ENCODE measurements at places on chromosomes 16 and 17.

GRCh38 chr16:79097771-79098170, 502.8 kb downstream of the MAF start:
- DNase-seq: no peak

DNA sequence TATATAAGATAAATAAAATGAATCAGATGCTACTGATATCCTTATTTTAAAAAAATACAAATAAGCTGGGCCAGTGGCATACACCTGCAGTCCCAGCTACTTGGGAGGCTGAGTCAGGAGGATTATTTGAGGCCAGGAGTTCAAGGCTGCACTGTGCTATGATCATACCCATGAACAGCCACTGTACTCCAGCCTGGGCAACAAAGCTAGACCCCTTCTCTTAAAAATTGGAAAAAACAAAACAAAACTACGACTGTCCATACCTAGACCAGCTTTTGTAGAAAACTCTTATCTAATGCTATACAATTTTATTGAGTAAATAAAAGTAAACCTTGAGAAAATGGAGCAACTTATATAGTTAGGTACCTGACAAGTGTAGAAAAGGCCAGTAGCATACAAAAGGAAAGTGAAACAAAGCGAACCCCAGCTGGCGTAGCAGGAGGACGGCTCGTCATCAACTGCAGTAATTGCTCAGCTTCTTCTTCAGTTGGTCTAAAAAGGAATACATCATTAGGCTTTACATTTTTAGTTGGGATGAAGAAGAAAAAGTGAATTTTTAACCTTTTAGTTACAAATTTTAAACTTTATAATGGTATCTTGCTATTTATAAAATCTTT, 23.6 kb downstream of the INTS2 start:
- DNase-seq: no peak

GRCh38 chr17:75850928-75851692, 4.0 kb downstream of the WBP2 start:
- no peak for DNase-seq

GRCh38 chr17:28855336-28855679, 492 bp downstream of the ERAL1 start:
- no peak for DNase-seq

DNA sequence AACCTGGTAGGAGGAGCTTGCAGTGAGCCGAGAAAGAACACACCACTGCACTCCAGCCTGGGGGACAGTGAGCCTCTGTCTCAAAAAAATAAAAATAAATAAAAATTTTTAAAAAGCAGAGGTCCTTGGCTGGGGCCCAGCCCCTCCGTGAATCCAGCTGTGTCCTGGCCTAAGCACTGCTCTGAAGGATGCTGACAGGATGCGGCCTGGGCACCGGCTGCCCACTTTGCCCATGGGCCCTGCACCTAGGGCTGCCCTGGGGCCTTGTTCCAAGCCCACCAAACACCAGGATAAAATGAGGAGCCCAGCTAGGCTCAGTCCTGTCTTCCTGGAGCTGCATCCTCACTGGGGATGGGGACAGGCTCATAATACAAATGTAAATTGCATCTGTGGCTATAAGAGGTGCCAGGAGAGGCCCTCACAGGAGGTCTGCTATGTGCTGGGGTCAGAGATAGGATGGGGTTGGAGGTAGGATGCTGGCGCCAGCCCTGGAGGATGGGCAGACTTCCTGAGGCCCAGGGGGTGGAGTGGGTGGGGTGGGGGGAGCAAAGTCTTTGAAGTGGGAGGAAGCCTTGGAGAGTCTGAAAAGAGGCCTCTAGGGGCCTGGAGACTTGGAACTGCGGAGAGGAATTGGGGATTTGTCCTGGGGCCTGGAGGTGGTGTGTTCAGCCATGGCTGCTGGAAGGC, 6.2 kb downstream of the C16orf89 start:
- DNase-seq: no peak

Measured in vagina (tissue), 2 donors.